ENCODE measurements at places on chromosomes 1 and 21.

DNA sequence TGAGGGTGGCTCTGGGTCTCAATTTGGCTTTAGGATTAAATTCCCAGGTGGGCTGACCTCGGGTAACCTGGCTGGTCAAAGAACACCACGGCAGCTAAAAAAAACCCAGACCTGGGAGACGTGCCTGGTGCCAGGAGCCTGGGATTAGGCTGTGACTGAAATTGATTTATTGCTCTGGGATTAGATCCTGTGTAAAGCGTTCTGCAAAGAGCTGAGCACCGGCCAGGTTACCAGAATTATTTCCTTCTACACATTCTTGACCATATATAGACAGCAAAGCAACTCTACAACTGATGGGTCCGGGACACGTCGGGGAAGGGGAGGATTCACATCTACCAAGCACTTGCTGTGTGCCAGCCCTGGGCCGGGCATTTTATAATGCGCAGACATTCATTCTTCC, 45.2 kb downstream of the TMCO4 start:
- no peak for DNase-seq

- no peak for DNase-seq
These were observed 163.2 kb upstream of the CAMK1G start for GRCh38 chr1:209420276-209420675.

GRCh38 chr1:31577515-31578192, 1.3 kb downstream of the TINAGL1 start:
- peak; percentile 66 for DNase-seq

DNA sequence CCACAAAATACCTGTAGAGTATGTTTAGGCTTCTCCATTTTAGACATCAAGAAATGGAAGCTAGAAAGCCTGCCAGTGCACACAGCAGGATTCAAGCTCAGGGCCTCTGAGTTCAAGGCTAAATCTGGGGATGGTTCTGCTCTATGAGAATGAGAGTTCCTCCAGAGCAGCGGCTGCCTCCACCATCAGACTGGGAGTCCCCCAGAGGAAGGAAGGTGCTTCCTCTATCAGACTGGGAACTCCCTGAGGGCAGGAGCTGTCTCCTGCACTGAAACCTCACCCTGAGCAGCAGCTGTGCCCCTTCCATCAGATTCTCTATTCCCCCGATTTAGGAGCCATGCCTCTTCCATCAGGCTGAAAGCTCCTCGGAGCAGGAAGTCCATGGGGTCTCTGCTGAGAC, 20.1 kb downstream of the PLA2G5 start:
- no peak for DNase-seq

DNA sequence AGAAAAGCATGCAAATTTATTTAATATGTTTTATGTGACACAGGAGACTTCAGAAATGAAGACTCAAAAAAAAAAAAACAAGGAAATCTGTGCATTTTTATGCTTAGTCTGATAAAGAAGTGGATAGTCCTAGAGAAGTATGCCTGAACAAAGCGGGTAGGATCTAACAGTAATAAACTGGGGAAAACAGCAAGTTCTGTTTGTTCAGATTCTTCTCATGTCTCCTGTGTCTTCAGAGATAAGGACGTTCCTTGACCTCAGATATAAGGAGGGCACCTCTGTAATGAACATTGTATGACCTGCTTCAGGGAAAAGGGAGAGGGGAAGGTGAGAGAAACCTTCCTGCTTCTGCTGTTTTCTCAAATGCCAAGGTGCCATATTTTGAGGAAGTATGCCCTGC, 67.7 kb upstream of the TNFSF18 start:
- DNase-seq, result no peak

DNA sequence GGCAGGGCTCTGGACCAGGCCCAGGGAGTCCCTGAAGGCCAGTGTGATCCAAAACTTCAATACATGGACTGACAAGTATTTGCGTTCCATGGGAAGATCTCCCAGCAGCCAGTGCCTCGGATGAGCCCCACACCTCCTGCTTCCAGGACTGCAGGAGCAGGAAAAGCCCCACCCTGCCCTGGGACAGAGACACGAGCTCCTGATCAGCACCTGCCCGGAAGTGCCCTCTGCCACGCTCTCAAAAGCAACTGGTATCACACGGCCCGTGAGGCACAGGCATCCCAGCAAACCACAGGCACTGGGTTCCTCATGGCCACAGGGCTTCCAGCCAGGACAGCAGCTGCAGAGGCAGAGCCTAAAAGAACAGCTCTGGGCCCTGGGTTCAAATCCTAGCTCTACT, 48.6 kb downstream of the ACOT7 start:
- no peak for DNase-seq

DNA sequence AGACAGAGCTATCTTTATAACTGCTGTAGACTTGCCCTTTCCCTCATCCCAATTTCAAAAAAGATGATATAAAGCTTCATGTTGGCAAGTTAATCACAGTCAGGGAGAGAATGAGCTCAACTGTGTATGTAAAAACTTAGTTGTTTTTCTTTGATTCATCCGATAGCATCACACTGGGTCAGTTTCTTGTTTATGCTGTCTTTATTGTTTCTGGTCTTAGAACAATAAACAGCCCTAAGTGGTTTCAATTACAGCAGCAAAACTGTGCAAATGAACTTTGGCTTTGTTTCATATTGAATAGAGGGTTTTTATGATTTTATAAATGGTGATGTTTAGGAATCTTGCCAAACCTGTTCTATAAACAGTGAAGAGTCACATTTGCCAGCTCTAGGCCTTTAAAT, 423.8 kb upstream of the CXADR start:
- no peak for DNase-seq
